ENCODE measurements at places on chromosomes 13 and 19.

GRCh38 chr13:113150550-113151365 lies 7.7 kb upstream of the PROZ start:
- DNase-seq, result no peak

- DNase-seq, result no peak
Measured at GRCh38 chr19:53989600-53990533, 1.6 kb upstream of the CACNG6 start.

- no peak for DNase-seq
Measured at GRCh38 chr19:19081642-19082151, 17.9 kb downstream of the SLC25A42 start.

- DNase-seq, result no peak
Measured at GRCh38 chr19:4036576-4037300, 29.2 kb downstream of the PIAS4 start.

Data from CD4-positive, alpha-beta T cell treated with Interleukin-21 for 1 hour (primary cell).